ENCODE measurements at places on chromosomes 3 and 15.

- DNase-seq: no peak
Measured at GRCh38 chr15:75694241-75695182, 18.1 kb downstream of the CSPG4 start.

DNA sequence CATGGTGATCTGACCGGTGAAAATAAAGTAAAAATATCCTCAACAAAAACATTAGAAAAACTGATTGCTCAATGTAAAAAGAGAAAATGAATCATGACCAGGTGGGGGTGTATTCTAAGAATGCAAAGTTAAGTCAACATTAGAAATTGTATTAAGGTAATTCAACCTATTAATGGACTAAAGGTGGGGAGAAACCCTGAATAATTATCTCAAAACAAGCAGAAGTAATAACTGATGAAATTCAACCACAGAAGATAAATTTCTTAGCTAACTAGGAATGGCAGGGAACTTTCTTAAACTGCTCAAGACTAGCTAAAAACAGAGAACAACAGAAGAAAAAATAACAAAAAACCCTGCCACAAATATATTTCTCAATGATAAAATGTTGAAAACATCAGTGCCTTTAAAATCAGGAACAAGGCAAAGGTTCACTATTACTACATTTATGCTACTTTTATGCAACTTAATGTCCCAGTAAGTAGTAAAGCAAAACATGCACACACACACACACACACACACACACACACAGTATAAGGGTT is 204.4 kb upstream of the THBS1 start:
- DNase-seq: no peak

- DNase-seq: no peak
Measured at GRCh38 chr15:93819826-93820225, 411.5 kb upstream of the MCTP2 start.

GRCh38 chr15:71545223-71545760 is 265.1 kb upstream of the NR2E3 start:
- DNase-seq: no peak

DNA sequence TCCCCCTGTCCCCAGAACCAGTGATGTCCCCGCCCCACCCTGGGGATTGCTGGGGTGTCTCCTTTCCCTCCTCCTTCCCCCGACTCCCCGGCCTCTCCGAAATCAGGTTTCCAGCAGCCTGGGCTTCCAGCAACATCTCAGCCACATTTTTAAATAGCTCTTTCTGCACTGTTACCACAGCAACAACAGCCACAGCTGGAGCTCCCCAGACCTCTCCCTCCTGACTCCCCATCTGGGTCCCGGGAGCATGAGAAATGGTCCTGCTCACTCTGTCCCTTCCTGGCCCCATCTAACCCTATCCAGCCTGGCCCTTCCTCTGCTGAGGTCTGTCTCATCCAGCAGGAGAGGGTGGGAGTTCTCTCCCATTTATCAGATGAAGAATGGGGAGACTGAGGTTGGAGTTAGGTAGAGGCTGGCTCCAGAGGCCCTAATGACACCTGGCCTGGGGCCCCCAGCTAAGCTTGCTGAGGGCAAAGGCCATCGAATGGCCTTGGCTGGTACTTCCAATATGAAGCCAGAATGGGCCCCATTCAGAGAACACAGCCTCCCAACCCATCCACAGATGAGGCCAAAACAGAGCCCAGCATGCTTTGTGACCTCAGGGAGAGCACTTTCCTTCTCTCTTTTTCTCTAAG is 1.5 kb downstream of the CAMK1 start:
- DNase-seq: no peak

- no peak for DNase-seq
Measured at GRCh38 chr3:25820816-25821486, 31.1 kb downstream of the OXSM start.

DNA sequence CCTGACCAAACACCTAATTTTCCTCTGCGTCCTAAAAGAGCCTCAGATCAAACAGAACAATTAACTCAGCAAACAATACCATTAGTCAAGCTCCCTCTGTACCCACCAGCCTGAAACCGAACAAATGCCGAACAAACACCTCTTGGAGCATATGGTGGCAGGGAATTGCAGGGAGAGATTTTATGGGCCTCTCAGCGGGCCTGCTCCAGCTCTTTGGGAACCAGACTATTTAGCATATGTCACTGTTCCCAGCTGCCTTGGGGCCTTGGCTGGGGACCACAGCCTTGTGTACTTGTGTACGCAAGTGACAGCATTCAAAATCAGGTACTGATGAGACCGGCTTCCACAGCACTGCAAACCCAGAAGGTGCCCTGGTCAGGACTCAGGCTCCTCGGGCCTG is 388.8 kb upstream of the PPP2R3A start:
- DNase-seq: no peak

GRCh38 chr3:110664148-110664547 is 407.5 kb upstream of the NECTIN3 start:
- no peak for DNase-seq

- no peak for DNase-seq
Measured at GRCh38 chr15:45854455-45855202, 219.8 kb downstream of the SQOR start.

DNA sequence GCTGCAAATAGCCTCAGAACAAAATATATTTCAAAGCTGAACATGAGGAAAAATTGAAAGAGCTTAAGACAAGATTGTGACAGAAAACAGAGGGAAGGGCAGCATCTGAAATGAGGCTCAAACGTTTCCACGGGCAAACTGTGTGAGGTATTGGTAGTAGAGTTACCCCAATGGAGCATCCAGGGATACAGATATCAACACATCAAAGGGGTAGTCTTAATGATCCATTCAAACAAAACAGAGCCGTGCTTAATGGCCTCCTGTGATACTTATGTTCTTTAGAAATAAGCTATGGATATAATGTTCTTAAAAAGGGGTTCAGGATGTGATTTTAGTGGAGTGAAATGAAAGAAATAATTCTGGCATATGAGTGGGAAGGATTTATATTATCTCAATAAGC is 430.3 kb upstream of the PDZRN3 start:
- no peak for DNase-seq

GRCh38 chr15:31089368-31090047 is 12.0 kb downstream of the TRPM1 start:
- DNase-seq: no peak

DNA sequence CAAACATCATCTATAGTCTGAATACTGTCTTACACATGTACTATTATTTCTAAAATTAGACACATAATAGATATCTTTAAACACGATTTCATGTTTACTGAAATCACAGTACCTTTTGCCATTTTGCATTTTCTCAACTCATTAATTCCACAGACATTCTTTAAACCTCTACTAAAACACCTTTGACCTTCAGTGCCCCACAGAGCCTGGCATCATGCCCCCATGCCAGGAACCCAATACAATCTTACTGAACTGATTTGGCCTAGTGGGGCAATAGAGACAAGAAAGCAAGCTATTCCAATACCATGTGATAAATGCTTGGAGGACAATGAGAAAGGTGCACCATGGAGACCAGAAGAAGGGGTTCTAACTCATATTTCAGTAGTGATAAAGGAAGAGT is 19.3 kb upstream of the GUCA1C start:
- DNase-seq: no peak
